ENCODE measurements at places on chromosomes 5 and 9.
A peak's percentile ranks its signal among the peaks of the same experiment; 100 is the strongest.

GRCh38 chr9:93059011-93059714, 662 bp downstream of the SUSD3 start:
- DNase-seq: peak; percentile 57

DNA sequence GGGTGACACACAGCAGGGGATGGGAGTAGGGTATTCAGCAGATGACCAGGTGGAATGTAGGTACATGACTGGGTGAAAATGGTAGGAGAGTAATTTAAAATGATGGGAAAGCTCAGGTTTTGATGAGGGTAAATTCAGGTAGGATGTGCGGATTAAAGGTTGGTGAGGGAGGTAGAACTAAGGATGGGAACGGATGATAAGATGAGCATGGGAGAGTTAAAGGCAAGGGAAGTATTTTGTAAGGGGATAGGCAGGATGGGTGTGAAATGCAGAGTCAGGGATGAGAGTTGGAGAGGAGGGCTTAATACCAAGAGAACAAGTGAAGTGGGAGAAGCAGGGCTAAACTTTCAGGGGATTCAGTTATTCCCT, 1.5 kb downstream of the TLN1 start:
- no peak for DNase-seq

GRCh38 chr9:131366761-131367401, 27.0 kb upstream of the PRRC2B start:
- DNase-seq: peak; percentile 63

DNA sequence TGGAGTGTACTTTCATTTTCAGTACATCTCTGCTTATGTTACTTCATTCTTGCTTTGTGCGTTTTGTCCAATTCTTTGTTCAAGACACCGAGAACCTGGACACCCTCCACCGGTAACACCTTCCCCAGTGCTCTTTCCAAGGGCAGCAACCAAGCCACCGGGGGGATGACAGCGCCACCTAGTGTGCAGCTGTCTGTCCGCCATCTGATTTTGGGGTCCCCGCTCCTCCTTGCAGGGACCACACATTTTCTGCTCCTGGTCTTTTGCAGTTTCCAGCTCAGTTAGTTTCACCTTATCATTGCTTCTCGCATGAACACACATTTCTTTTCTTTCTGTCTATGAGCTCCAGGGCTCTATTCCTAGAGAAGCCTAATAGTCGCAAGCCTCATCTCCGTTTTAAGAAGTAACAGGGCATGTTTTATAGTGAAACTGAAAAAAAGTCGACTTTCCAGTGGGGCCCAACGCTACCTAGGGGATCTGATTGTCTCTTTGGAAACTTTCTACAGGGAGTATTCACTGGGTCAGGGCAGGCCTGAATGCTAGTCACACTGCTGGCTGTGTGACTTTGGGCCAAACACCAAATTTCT, 152.1 kb downstream of the FSTL4 start:
- DNase-seq: peak; percentile 55

GRCh38 chr5:88502179-88503040, 233.8 kb upstream of the TMEM161B start:
- no peak for DNase-seq

Data from SK-N-SH (cell line).